ENCODE measurements at places on chromosomes 6 and 20. TPM values are rescaled to one million over a fixed set of nuclear protein-coding genes. Genes with fewer than 3 reads are reported as not detected.
A peak's percentile ranks its signal among the peaks of the same experiment; 100 is the strongest.

The C20orf141 gene
- total RNA-seq: not detected

The VIP gene
- 1.3 TPM for total RNA-seq

The SYNE1 gene
- total RNA-seq: 352 TPM

The TMEM244 gene
- total RNA-seq: not detected

The CNKSR3 gene
- 23.9 TPM for total RNA-seq

The KIFC1 gene
- total RNA-seq: 4.4 TPM

The UTRN gene
- 489 TPM for total RNA-seq

The HMGCLL1 gene
- 14.8 TPM for total RNA-seq

The FAM83D gene
- total RNA-seq: 2.2 TPM

The BPI gene
- total RNA-seq: 1.8 TPM

The ARMH2 gene
- 3.2 TPM for total RNA-seq

The PAK5 gene
- 0.51 TPM for total RNA-seq

The MYMX gene
- total RNA-seq: not detected

GRCh38 chr6:40195428-40196134 is 261.3 kb upstream of the MOCS1 start:
- DNase-seq: no peak

- DNase-seq: peak; percentile 97
These were observed at the start of gene SNX21 for GRCh38 chr20:45833030-45833882. TSS of gene SNX21 (plus strand) at chr20:45833799. CDS start at chr20:45833920, 121 bp downstream.

DNA sequence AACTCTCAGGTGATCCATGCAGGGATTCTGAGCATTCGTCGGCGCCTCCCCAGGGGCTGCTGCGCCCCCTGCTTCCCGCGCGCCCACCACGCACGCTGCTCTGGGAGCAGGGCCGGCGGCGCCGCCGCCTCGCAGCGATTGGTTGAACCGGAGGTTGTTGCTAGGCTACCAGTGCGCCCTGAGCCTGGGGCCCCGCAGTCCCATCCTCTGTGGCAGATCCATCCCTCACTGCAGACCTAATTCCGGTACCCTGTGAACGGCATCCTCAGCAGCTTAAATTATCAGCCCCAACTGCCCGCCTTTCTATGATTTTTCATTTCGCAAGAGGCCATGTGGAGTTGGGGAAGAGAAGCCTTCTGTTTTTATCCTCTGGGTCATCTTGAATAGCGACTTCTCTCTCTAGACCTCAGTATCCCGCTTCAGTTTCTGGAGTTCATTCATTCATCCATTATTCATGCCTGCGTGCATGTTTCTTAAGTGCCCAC is 15.4 kb downstream of the PNPLA1 start:
- DNase-seq: no peak

DNA sequence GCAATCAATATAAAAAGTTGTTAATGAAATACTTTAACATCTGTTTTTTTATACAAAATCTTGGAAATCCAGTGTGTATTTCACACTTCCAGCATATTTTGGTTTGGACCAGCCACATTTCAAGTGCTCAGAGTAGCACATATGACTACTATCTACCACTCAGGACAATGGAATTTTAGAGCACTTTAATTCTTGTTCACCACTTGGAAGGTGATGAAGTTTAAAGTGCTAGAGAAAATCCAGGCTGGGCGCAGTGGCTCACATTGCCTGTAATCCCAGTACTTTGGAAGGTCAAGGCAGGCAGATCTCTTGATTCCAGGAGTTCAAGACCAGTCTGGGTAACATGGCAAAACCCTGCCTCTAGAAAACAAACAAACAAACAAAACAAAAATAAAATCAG is 6.1 kb upstream of the SLC35B3 start:
- DNase-seq: no peak

- no peak for DNase-seq
These were observed 22.2 kb upstream of the ZBTB2 start for GRCh38 chr6:151413372-151414145.

GRCh38 chr6:29769336-29769735 is 46.1 kb downstream of the HLA-F start:
- DNase-seq: no peak

- no peak for DNase-seq
These were observed 306.2 kb downstream of the SYNE1 start for GRCh38 chr6:152330961-152331360.

- DNase-seq: peak; percentile 24
These were observed 413.2 kb downstream of the CDH26 start for GRCh38 chr20:60371384-60371783.

DNA sequence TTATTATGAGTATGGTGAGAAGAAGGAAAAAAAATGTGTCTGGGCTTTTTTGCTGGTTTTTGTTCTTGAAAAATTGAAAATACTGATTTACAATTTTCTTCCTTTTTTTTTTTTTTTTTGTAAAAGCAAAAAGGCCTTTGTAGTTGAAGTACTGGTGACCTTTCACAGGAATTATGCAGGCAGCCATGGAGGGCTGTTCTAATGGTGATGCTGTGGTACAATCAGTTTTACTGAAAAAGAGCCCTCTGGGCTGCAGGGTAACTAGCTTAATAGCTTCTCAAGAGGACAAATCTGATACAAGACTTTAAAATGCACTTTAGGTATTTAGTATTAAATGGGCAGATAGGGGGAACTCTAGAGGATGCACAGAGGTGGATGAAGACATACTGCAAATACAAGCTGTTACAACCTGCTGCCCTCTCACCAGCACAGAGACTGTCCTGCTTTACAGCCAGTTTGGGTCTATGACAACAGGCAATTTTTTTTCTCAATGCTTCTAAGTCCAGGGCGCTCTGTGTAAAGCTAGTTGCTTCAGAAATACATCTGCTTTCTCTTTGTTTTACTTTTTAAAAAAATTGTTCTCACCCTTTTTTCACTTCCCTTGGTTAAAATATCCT is 61.6 kb upstream of the HS3ST5 start:
- no peak for DNase-seq

GRCh38 chr20:45340236-45340847 is 7.9 kb downstream of the SDC4 start:
- no peak for DNase-seq

GRCh38 chr6:118768904-118769325 is 117.5 kb upstream of the CEP85L start:
- peak; percentile 42 for DNase-seq

DNA sequence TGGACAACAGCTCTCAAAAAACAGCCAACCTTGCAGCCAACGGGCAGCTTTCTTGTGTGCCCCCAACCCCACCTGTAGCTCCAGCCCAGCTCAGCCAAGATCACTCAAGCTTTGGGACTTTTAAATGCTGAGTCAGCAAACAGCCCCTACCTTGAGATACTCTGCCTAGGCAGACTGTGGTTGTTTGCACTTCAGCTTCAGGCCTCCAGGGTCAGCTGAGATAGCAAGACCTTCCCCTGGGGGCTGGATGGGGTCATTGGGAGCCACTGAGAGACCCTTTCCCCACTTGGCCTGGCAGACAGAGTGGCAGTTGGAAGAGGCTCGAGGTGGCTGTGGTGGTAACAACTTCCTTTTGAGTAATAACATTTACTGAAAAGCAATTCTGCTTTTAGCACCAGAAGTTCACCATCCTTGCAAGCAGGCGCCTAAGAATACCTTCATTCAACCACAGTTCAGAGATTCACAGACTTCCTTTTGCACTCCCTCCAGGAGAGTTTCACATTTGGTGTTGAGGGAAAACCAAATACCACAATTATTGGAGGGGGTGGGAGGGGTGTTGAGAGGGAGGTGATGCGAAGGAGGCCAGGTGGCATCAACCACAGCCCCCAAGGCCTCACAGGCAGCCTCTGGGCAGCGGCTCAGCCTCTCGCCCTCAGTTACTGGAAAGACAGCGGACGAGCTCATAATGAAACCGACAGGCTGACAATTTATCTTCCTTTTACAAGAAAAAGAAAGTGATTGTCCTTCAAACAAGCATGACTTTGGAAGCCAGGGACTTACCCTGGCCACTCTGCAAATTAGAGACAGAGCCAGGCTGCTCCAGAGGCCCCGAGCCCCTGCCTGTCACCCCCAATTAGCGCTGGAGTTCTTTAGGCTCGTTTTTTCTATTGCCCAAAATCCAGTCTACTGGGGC is 148.1 kb downstream of the CEBPB start:
- no peak for DNase-seq

DNA sequence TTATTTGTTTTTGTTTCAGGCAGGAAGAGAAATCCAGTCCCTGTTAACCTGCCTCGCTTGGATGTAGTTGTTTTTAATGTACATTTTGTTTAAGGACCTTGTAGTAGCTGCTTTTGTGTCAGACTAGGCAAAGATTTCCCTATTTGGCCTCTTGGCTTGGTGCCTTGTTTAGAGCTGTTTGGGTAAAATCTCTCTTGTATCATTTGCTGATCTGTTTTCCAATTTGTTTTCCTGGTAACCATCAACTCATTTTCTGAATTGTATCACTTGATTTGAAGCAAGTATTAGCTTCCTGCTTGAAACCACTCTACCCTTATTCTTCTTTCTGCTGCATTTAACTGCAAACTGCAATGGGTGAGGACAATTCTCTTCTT is 160.7 kb downstream of the ZFAND3 start:
- peak; percentile 61 for DNase-seq

DNA sequence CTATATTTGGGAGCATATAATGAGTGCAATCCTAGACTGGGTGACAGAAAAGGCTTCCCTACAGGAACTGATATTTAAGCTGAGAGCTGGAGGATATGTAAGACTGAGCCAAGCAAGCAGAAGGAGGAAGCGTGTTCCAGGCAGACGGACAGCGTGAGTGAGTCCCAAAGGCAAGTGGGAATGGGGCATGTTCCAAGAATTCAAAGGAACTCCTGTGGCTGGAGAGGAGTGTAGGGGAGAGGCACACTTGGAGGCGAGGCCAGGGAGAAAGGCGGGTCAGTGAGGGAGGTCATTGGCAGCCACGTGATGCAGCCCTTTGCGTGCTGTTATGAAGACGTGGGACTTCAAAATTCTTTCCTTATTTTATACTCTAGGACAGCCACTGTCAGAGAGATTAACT is 27.9 kb upstream of the SGK1 start:
- DNase-seq: no peak

DNA sequence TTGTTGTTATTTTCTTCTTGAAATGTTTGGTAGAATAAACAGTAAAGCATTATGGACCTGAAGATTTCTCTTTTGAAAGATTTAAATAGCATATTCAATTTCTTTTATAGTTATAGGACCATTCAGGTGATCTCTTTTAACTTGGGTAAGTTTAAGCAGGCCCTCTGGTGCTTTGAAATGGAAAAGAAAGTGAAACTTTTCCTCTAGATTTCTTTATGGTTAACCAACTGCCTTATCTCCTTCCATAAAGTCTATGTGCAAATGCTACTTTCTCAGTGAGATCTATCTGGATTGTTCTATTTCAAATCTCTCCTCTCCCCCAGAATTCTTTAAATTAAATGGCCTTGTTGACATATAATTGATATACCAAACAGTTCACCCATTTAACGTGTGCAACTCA is 54.0 kb downstream of the PHACTR2 start:
- DNase-seq: no peak

- peak; percentile 51 for DNase-seq
These were observed 455.7 kb upstream of the SOX4 start for GRCh38 chr6:21137700-21138335.

- DNase-seq: no peak
These were observed 41.7 kb downstream of the LRRN4 start for GRCh38 chr20:6012179-6012578.

DNA sequence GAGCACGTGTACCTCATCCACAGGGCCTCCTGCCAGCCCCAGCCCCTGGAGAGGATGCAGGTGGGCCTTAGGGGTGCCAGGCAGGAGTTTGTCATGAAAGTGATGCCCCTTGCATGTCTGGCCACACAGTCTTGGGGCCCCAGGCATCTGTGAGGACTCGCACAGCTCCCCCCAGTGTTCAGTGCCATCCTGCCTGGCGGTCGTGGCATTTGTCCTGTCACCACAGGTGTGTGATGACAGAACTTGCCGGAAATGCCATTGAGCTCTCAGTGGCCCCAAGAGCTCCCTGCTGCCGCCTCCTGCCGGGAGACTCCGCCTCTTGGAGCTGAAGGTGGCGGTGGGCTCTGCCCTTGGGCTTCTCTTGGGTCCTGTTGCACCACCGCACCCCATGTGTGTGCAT is 30.6 kb upstream of the ADRM1 start:
- DNase-seq: no peak

DNA sequence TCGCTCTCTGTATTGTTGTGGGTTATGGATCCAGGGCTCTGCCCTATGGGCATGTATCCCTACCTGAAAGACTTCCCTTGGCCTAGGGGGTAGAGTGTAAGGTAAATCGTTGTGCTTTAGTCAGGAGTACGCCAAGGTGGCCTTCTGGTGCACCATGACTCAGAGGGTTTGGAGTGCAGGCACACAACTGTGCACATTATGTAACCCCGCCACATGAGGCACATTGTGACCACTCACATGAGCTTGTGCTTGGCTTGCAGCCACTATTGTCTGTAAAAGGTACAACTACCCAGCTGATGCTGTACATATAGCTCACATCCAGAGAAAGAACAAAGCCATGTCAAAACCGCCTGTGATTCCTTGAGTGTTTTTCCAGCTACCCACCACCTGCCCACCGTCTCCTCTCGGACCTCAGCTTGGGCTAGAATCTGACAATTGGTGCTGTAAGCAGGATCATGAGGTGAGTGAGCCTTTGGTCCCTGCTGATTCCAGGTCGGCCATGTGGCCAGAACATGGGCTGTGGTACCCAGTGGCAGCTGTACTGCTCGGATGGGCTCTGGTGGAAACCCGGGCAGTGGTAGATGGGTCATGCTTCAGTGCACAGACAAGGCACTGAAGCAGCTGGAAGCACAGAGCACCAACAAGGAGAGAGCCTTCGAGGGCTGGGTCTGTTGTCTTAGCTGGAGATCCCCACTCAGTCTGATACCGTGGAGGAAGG is 33.8 kb downstream of the HDDC2 start:
- DNase-seq: no peak

DNA sequence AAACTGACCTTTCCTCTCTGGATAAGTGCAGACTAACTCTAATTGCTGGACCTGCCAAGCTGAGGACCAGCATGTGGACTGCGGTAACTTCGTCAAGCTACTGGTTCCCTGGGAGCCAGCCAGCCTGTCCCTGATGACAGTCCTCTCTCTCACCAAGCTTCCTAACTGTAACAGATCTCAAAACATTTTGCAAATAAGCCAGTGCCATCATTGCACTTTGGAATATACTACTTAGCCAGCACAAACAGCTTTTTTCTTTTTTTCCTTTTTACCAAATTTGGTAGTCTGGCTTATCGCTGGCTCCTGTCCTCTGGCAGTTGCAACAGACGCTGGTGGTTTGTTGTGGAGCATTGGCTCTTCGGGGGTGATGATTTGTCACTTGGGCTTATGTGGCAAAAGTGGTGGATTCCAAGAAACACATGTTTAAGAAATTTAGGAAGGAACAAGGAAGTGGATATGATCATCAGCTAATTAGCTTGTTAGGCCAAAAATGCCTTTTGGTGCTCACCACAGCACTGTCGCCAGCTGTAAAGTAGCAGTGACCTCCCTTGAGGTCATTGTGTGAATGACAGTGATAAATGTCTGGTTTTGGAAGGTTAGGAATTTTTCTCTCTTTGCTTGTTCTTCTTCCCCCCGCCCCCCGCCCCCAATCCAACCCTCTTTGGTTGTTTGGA is 171.7 kb downstream of the CLIC5 start:
- DNase-seq: no peak

GRCh38 chr6:76770281-76770680 is 693.0 kb downstream of the HTR1B start:
- DNase-seq: no peak

Measured in lung (tissue), 17 donors.